ENCODE measurements at places on chromosomes 2 and 18.

GRCh38 chr2:106140913-106141312 lies 53.2 kb downstream of the UXS1 start:
- DNase-seq, result no peak

DNA sequence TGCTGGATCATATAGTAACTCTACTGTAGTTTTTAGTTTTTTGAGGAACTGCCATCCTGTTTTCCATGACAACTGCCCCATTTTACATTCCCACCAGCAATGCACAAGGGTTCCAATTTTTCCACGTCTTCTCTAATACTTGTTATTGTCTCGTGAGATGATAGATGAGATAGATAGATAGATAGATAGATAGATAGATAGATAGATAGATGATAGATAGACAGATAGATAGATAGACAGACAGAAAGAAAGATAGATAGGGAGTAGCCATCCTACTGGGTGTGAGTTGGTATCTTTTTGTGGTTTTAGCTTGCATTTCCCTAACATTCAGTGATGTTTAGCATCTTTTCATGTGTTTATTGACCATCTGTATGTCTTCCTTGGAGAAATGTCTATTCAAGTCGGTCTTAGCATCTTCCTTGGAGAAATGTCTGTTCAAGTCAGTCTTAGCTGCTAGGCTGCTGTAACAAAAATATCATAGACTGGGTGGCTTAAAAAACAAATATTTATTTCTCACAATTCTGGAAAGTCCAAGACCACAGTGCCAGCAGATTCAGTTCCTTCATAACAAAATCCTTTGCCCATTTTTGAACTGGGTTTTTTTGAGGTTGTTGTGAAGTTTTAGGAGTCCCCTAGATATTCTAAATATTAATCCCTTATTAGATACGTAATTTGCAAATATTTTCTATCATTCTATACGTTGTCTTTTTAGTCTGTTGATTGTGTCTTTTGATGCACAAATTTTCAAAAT lies 98.5 kb downstream of the BIN1 start:
- DNase-seq, result no peak

- no peak for DNase-seq
Observed at GRCh38 chr2:228479014-228479413, 297.5 kb upstream of the SPHKAP start.

GRCh38 chr2:240925568-240926515 lies 19.7 kb downstream of the CROCC2 start:
- DNase-seq, result no peak

GRCh38 chr2:44119878-44120277 lies 48.8 kb upstream of the PPM1B start:
- DNase-seq, result no peak

DNA sequence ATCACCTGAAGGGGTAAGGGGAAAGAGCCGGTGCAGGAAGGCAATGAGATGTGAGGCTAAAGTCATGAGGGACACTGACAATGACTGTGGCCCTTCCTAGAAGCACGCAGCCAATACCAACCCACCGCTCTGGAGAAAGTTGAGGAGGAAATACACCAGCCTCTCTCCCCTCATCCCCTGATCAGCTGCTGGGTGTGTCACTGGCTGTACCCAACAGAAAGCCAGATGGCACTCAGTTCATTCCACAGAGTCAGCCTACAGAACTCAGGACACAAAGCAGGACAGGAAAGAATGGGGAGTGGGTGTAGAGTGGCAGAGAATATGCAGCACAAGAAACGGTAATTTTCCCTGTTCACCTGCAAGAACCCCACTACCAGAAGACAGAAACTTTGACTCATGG lies 29.7 kb downstream of the CCBE1 start:
- no peak for DNase-seq

GRCh38 chr2:224180810-224181209 lies 141.7 kb upstream of the SERPINE2 start:
- DNase-seq, result no peak

GRCh38 chr2:231323316-231323715 lies 72.2 kb upstream of the B3GNT7 start:
- DNase-seq, result no peak
